Stimulated activated CD8-positive, alpha-beta memory T cell treated with anti-CD3 and anti-CD28 coated beads, Interleukin-7, amount 100 ng/mL, for 1 hour (primary cell): ENCODE measurements at places on chromosomes 7 and 10.

DNA sequence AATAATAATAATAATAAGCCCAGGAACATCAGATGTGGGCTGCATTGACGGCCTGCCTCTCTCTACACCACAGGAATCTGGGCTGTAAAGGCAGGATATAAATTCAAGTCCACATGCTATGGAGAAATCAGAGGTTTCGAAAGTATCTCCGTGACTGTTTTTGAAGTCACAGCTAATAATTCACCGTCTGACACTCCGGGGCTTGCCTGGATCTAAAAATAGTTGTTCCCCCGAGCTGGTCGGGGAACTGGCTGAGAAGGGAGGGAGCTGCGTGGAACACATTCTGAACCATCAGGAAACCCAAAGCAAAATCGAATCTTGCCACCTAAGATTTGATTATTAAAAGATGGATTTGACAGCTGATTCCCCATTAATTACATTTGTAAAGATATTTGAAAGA is 35.4 kb downstream of the KLF6 start:
- DNase-seq = no peak

DNA sequence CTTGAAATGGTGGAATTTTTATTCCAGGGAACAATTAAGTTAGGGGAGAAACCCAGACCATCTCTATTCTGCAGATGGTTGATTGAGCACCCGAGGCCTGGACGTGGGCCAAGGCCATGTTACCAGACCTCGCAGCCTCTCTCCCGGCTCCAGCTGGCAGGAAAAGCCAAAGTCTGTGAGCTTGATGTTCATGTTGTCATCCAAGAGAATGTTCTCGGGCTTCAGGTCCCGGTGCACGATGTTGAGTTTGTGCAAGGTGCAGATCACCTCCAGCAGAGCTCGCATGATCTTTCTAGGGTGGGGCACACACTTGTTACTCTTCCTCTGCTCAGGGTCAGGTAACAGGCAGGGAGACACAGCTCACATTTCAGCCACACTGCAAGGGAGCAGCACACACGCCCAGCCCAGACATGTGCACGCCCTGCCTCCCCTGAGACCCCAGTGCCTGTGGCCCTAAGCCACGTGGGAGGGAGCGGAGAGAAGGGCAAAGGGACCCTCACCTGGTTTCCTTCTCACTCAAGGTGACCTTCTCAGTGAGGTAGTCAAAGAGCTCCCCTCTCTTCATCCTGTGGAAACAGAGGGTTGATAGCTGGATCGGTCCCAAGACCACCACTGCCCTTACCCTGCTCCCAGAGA is 9.5 kb downstream of the PHKG1 start:
- no peak for DNase-seq

DNA sequence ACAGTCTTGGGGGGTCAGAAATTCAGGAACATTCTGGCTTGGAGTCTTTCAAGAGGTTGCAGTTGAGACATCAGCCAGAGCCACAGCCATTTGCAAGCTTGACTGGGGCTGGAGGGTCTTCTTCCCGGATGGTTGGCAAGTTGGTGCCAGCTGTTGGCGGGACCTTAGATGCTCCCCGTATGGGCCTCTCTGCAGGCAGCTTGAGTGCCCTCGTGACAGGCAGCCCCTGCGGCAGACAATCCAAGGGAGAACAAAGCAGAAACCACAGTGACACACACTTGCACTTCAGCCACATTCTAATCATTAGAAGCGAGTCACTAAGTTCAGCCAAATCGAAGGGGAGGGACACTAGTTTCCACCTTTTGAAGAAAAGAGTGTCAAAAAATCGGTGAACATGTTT is 59.4 kb upstream of the MXI1 start:
- DNase-seq = no peak

- DNase-seq = peak; percentile 5
Observed at GRCh38 chr7:92717993-92718716, 118.2 kb downstream of the CDK6 start.

DNA sequence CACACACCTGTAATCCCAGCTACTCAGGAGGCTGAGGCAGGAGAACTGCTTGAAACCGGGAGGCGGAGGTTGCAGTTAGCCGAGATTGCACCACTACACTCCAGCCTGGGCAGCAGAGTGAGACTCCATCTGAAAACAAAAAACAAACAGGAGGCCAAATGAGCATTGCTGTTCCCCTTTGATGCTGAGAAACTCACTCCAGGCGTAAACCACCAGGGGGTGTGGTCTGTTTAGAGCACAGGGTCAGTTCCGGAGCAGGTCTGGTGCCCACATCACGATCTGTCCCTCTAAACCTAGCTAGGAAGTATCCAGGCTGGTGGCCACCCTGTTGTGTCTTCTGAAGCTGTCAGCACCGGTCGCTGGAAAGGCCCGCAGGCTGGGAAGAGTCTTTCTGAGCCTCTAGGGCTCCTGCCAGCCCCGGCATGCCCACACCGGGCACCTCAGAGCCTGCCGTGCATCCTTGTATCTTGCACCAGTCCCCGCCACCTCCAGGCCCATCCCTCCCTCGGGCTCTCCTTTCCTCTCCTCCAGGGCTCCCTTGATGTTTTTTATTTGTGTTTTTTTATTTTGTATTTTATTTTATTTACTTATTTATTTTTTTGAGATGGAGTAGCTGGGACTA is 66.3 kb upstream of the SH2B2 start:
- DNase-seq = no peak

DNA sequence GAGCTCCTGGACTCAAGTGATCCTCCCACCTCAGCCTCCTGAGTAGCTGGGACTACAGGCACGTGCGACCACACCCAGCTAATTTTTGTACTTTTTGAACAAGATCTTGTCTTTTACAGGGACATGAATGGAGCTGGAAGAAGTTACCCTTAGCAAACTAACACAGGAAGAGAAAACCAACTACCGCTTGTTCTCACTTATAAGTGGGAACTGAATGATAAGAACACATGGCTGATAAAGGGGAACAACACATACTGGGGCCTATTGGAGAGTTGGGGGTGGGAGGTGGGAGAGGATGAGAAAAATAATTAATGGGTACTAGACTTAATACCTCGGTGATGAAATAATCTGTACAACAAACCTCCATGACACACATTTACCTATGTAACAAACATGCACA is 70.9 kb upstream of the INHBA start:
- no peak for DNase-seq

DNA sequence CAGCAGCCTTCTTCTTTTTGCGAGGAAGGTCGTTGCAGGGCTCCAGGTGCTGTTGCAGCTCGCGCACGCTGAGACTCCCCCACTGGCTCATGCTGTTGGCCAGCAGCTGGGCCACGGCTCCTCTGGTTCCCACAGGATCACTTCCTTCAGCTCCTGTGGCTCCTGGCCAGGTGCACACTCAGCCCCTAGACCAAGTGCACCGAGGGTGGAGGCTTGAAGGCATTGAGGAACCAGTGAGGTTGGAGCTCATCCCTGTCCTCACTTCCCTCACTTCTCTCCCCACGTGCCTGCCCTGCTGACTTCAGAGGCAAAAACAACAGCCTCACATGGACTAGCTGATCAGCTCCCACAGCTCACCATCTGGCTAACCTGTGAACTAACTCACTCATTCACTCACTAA is 46.2 kb upstream of the ADRB1 start:
- DNase-seq = no peak

GRCh38 chr10:98956576-98957260 is 278.9 kb downstream of the HPSE2 start:
- DNase-seq = no peak

DNA sequence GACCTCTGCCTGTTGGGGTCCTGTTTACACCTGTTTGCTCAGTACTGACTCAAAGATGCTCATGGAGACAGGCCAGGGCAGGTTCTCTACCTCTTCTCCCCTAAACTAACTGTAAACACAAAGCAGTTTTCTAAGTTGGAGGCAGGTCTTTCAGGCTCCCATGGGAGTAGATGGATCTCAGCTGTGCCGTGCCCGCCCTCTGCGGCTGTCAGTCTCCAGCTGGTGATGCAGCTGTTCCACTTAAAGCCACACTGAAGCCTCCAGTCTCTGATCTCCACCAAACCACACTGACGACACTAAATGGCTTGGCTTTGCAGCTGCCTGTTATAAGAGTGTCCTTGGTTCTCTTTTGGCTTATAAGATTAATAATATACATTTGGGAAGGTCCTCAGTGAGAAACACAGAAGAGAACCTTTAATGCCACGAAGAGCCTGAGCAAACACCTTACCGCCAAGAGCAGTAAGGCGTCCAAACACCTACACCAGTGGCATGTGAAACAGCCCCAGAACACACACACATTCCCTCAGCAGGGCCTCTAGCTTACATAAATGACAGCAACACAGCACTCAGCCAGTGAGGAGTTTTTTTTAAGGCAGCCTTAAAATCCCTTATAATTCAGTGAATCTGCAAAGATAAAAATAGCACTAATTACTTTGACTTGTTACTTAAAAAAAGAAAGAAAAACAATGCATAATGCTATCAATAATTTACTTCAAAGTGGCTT is 60.4 kb upstream of the KCNIP2 start:
- no peak for DNase-seq

DNA sequence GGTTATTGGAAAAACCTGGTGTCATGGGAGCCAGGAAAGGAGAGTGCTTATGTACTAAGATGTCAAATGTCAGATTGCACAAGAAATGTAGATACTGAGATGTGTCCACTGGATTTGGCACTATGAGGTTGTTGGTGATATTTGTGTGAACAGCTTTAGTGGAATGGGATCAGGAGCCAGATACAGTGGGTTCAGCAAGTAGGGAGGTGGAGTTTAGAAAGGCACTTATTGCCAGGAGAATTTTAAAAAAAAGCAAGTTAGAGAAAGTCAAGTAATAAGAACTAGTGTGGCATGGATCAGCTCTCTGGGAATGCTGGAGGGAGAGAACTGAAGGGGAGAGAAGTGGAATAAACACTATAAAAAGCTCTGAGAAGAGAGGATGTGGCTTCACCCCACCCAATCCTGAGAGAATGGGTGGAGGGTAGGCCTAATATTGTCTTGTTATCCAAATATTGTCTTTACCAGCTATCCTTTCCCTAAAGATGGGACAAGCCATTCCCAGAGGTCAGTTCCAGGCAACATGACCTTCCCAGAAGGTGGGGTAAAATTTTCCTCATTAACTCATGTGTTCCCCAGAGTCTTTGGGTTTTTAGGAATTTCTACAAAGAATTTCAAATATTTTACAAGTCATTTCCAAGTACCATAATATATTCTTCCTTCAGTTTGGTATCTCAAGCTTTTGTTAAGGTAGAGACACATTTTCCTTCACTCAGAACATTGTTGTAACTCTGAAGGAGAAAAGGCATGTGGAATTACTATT is 42.3 kb downstream of the ENTPD1 start:
- no peak for DNase-seq

DNA sequence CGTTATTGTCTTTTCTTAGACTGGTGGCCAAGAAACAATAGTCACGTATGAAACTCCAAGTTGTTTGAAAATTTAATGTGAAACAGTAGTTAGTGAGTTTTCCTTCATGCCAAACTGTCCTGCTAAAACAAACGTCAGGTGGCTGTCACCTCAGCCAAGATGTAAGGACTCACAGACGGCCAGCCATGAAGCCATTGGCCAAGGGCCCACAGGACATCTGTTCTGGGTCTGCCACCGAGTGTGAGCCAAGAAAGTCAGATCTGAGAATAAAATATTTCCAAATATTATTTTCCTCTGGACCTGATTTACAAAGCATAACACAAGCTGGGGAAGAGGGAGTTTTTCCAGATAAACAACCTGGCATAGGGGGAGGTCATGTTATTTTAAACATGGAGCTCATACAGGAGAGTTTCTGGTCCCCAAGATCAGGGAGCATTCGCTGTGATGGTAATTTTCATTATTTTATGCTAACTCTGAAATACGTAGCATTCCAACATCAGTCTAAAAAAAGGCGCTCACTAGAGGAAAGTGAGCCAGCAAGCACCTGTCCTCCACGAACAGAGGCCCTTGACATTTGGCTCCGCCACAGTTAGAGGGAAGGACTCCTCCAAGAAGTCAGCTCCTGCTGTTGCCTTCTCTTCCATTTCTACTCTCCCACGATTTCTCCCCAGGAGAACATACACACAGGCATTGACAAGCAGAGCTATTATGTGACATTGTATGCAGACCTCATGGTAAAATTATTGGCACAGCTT is 38.9 kb upstream of the LANCL2 start:
- DNase-seq = no peak

GRCh38 chr10:62830679-62831078 is 14.5 kb upstream of the EGR2 start:
- DNase-seq = no peak

DNA sequence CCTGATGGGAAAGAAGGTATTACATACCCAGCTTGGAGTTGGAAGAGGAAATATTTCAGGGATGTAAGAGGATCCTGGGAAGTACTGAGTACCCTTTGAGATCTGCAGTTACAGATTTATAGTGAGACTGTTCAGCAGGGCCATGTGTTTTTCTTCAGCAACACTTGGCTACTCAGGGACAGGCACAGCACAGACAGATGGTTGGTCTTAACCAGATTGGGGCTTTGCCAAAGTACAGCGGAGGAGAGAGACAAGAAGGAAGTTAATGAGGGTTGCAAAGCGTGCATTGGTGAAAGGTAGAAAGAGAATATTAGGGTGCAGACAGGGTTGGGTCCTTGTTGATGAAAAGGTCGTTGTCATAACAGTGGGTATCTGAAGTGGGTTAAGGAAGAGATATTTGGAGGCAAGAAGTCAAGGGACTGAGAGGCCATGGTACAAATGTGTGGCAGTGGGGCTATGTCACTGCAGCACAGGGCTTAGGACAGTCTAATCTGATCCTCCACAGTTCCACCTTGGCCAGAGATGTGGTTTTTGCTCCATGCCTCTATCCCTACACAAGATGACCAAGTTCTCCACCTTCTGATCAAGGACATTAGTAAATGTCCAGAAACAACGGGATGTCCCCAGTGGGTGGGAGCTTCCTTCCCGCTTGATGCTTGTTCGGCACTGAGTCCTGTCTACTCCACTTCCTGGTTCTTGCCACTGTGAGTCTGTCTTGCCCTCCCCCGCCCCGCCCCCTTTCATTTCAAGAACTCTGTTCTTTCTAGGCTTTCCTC is 18.9 kb upstream of the DNAJC1 start:
- peak; percentile 13 for DNase-seq

DNA sequence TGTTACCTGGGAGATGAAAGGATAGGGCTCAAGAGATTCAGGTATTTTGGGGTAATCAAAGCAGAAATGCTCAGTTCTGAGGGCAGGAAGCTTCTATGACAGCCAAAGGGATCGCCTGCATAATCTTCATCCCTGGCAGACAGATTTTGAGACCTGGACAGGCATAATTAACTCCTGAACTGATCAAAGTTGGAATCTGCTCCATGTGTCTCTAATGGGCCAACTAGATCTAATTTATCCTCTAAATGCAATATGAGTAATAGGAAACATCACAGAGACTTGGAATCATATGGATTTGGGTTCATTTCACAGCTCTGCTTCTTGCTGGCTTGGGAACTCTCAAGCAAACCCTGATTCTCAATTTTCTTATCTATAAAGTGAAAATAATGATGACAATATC is 41.2 kb upstream of the EPHB6 start:
- no peak for DNase-seq

GRCh38 chr10:99927721-99928280 is 81.9 kb downstream of the DNMBP start:
- DNase-seq = no peak
